ENCODE measurements at places on chromosomes 2 and 18.

GRCh38 chr2:209763106-209763505 lies 8.5 kb upstream of the UNC80 start:
- no peak for DNase-seq

DNA sequence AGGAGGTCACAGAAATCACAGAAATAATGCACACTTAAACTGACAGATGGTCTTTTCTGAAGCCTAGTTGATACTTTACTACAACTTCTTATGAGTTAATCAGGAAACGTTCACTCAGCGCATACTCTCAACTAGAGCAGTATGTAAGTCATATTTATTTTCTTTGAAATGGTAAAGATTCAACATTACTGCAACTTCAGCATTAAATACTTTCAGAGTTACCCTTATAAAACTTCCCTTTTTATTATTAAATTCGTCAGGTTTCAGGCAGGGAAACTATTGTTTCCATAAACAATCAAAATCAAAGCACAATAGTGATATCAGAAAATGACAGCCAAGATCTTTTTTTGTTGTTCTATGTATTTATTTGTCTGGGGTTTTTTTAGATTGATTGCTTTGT lies 222.6 kb upstream of the RND3 start:
- DNase-seq, result no peak

- DNase-seq, result peak; percentile 11
These were observed 175.1 kb downstream of the NCK2 start for GRCh38 chr2:105919826-105920225.

- DNase-seq, result no peak
These were observed 53.5 kb upstream of the TMEM200C start for GRCh38 chr18:5948781-5949180.

GRCh38 chr18:62881509-62882016 lies 166.2 kb downstream of the PHLPP1 start:
- peak; percentile 90 for DNase-seq

GRCh38 chr2:132662732-132663131 lies 7.3 kb downstream of the LYPD1 start:
- DNase-seq, result no peak

GRCh38 chr2:215921895-215922294 lies 91.5 kb downstream of the MREG start:
- peak; percentile 74 for DNase-seq

DNA sequence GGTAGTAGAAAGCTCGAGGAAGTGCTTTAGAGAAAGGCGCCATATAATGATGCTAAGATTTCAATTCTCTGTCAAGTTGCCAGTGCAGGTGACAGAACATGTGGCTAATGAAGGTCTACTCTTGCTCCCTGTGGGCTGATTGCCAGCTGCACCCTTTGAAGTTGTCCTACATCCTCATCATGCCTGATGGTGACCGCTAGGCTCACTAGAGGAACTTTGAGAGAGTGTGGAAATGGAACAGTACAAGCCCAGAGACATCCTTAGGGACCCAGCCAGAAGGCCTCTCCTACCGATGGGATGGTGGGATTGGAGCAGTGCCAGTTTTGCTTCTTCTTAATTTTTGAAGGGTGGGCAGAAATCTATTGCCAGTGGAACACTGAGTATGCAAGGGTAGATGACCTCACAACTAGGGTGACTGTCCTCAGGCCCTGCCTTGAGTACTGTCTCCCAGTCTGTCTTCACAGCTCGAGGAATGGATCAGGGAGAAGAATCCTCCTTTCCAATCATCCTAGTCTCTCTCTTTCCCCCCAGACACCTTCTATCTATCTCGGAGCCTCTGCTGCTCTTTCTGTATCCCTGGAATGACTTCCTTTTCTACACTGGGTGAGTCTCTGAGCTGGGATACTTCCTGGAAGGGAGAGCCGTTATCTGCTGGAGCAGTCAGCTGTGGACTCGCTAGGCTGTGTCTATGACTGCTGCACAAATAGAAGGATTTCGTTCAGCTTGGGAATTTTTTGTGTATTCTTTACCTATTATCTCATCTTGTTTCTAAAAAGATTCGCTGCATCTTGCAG lies 33.5 kb downstream of the LGALSL start:
- DNase-seq, result no peak

GRCh38 chr2:25314514-25315315 lies 27.0 kb downstream of the DNMT3A start:
- no peak for DNase-seq

- peak; percentile 26 for DNase-seq
These were observed 14.9 kb downstream of the PIKFYVE start for GRCh38 chr2:208280933-208281332.

- no peak for DNase-seq
These were observed 657.8 kb upstream of the LINC00305 start for GRCh38 chr18:64806691-64807090.

GRCh38 chr2:173291412-173291811 lies 63.3 kb upstream of the CDCA7 start:
- DNase-seq, result no peak

GRCh38 chr2:240626531-240627300 lies 1.4 kb downstream of the GPR35 start:
- no peak for DNase-seq

DNA sequence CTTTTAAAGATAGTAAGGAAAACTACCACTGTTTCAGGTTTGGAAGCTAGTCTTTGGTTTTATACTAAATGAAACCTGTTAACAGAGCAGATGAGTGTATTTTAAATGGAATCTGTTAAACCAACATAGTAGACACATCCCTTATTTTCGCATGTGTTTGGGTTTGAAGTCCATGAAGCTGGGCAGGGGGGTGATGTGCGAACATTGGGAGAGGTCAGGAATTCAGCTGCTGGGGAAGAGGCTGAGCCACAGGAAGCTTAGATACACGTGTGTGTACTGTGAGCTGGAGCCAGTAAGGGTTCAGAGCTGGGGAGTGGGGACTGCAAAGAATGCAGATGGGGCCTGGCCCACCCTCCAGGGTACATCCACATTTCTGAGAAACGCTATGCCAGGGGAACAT lies 176.9 kb downstream of the VAPA start:
- no peak for DNase-seq

GRCh38 chr18:56982766-56983165 lies 164.1 kb upstream of the BOD1L2 start:
- no peak for DNase-seq

DNA sequence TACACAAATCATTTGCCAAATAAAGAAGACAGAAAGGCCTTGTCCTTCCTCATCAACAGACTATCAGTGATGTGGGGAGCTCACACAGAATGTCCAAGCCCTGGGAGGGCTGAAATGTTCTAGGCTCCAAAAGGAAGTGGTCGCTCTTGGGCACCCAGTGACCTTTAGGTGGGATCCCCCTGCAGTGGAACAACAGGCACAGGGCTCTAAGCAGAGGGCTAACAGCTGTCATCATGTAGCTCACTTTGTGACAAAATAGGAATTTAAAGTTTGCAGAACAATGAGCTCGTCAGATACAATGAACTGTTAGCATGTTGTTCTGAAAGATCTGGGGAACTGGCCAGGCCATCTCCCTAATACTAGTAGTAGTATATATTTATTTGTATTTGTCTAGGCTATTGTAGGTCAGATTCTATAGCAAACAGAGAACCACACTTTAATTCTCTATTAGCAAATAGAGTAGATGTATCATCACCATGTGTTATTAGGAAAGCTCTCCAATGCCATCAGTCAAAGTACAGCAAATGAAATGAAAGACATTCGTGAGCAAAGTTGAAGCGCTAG lies 151.5 kb upstream of the MAP3K20 start:
- DNase-seq, result no peak

GRCh38 chr2:150606380-150607060 lies 119.1 kb upstream of the RND3 start:
- no peak for DNase-seq

GRCh38 chr18:12312976-12313375 lies 4.9 kb downstream of the TUBB6 start:
- DNase-seq, result no peak

- peak; percentile 44 for DNase-seq
These were observed at the start of gene SNRNP200 for GRCh38 chr2:96305091-96305978. Gene SNRNP200 (minus strand): TSS chr2:96305546. CDS start chr2:96305437, 109 bp downstream.

DNA sequence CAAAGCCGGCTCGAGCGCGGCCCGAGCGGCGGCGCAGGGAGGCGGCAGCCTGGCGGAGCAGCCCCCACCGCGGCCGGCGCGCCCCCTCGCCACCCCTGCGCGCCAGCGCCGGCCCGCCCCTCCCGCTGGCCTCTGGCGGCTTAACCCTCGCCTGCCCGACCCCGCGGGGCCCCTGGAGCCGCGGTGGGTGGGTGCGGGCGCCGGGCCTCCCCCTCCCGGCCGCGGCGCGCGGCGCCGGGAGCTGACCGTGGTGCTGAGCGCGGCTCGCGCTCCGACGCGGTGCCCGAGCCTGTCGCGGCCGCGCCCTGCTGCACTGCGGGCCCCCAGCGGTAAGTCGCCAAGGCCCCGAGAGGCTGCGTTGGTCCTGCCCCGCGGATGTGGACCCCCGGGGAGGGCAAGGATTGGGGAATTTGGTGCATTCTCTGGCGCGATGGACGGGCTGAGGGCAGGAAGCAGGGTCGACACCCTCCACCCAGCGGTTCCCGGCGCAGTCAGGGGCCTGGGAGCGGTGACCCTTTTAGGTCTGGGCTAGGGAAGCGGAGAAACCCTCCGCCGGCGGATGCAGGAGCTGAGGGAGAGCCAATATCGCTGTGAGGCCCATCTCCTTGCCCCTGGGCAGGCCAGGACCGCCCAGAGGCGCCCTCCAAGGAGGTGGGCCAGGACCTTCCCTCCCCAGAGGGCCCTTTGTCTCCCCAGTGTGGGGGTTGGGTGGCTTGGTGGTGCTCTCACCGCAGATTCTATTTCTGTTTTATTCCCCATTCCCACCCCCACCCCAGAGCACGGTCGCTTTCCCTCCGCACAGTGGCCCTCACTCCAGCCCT lies 923 bp downstream of the AMER3 start:
- DNase-seq, result no peak

DNA sequence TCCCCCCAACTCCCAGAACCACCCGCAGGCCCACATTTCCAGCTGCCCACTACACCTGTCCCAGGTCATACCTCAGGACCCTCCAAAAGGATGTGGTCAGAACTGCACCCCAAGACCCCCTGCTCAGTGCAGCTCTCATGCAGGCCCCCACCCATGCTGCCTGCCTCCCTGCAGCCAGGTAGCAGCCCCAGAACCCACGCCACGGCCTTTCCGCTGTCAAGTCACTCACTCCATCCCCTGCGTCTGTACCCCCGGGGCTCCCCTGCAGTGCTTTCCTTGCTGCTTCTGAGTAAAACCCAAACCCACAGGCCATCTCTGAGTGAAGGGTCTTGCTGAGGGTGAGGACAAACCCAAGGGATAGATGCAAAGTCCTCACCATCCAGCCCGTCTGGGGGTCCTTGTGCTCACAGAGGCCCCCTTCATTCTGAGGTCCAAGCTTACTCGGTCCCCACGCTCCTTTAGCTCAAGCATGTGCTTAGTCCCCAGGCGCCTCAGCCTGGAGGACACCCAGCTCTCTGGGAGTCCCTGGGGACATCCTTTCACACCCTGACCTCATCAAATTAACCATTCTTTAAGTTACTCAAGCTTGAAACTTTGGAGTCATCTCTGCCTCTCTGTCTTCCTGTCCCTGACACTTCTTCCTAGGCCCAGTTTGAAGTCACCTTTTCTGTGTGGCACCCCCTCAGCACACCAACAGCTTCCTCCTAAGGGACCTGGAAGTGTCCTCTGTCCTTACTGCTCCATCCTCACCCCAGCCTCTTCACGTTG lies 130.1 kb downstream of the SMAD7 start:
- DNase-seq, result no peak

- DNase-seq, result no peak
These were observed 48.5 kb downstream of the ANKRD12 start for GRCh38 chr18:9184998-9185613.

- no peak for DNase-seq
These were observed 1054.3 kb upstream of the SLC39A10 start for GRCh38 chr2:194602750-194603149.

- no peak for DNase-seq
These were observed 780.0 kb downstream of the CNTNAP5 start for GRCh38 chr2:124805060-124805459.

DNA sequence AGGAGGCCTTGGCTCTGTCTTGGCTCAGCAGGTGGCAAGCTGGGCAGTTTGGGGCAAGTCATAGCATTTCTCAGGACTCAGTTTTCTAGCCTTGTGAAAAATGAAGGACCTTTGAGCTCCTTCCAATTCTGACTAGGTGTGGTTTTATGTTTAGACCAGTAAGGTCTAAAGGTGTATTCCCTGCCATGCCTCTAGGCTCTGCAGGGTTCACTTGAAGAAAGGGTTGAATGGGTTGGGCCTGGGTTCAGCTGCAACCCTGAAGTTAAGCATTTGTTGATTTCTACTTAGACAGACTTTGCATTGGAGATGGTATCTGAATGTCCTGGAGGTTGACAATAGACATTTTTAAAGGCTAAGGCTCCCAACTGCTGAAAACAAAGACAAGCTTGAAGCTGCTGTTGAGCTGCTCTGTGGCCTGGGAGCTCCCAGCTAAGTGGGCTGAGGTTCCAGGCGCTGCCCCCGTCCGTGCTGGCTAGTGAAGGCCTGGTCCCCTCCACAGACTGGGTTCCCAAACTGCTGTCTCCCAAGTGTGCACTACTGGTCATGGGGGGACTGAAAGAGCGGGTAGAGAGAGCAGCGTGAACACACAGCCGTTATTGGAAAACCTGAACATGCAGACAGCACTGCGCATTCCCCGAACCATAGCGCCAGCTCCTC lies 100.7 kb upstream of the SMAD7 start:
- no peak for DNase-seq

DNA sequence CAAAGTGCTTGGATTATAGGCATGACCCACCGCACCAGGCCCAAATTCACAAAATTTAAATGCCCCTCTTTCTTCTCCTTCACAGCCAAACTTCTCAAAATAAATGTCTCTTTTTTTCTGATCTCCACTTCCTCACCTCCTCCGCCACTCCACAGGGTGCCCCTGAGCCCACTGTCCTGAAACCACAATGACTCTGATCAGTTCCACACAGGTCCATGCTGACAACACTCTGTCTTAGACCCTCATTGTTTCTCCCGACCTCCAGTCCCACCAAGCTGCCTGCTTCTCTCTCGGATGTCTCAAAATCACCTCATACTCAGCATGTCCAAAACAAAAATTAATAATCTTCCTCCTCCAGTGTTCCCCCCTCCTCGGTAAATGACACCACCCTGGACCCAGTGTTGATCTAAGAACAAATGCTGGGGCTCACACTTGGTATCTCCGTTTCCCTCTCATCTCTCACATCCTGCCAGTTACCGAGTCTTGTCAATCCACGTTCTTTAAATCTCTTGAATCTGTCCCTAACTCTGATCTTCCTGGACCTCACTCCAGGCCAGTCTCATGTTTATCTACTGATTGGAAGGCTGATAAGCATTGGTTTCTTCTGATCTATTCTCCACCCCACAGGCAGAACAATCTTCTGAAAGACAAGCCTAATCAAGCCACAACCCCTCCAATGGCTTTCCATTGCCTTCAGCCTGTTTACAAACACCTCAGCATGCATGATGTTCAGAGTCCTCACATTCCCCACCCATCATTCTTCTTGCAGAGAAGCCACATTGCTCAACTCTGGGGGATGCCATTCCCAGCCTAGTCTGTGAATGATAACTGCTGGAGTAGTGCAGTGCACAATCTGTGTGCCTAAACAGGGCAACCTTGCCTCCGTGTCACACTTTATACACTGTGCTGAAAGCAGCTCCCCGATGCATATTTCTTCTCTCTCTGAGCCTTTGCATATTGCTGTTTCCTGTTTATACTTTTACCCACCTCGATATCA lies 12.4 kb upstream of the ANKRD44 start:
- DNase-seq, result no peak
